ENCODE measurements at places on chromosomes 2 and 18. TPM values are rescaled to one million over a fixed set of nuclear protein-coding genes. Genes with fewer than 3 reads are reported as not detected.

Gene INO80B
- total RNA-seq: 51.8 TPM

DNA sequence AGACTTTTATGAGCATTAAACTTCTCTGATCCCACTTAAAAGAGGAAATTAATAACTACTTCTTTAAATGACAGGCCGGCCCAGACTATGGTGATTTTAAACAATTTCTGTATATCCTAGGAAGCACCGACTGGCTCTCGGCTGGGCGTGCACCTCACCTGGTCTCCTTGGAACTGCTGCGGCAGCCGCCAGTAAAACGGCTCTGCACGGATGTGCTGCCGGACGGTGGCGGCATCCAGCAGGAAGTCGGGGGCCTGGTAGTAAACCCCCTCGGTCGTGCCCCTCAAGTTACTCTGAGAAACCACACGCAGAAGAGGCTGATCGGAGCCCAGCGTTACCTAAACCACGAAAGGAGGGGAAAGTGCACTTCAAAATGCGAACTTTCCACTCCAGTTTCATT is 106.5 kb downstream of the LAMA1 start:
- no peak for DNase-seq

Gene SFT2D3
- 7.2 TPM for total RNA-seq

Gene CIB4
- not detected for total RNA-seq

Gene DSG4
- total RNA-seq: not detected
